Activated gamma-delta T cell treated with Interleukin-2 at 50 U/mL for 16 hours (primary cell): ENCODE measurements at places on chromosomes 3 and 15.

DNA sequence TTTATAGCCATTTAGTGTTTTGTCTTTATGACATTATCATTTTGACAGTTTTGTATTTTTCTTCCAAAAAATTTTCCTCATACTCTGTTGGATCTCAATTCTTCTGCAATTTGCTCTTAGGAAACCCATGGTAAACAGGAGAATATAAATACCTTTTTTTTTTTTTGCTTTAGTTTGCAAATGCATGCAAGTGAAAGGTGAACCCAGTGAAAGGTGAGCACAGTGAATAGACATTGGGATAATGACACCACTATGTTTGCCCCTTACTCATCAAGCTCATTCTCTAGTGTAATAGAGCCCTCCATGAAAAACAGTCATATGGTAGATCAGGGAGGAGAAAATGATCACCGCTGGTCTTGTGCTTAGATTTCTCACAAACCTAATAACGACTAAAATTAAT is 59.0 kb upstream of the TRPC1 start:
- no peak for DNase-seq

GRCh38 chr15:64092075-64092820 is 1.4 kb downstream of the CIAO2A start:
- no peak for DNase-seq

DNA sequence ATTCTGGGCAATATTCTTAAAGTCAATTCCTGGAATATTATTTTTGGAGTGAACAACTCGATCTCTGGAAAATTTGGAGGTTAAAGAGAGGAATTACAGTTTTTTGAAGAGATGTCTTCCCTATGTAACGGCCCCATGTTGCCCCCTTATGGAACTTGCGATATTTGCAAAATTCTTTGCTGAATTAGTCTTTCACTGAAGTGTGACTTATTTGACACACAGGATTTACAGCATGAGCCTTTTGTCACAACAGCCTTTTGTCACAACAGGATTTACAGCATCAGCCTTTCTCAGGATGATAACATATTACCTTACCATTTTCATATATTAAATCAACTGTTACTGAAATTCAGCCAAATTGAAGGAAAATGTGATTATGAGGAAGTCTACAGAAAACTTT is 37.8 kb upstream of the SPTSSB start:
- peak; percentile 45 for DNase-seq

- DNase-seq, result no peak
These were observed 1.9 kb downstream of the CISH start for GRCh38 chr3:50609763-50610085.

DNA sequence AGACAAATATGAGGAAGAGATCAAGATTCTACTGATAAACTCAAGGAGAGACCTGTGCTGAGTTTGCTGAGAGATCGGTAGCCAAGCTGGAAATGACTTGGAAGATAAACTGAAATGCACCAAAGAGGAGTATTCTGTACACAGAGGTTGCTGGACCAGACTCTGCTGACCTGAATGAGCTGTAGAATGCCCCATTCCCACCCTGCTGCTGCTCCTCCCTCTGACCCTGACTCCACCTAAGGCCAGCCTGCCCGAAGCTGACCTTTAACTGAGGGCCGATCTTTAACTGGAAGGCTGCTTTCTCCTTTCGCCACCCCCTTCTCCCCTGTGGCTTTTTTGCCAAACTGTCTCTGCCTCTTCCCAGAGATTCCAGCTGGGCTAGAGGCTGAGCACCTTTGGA is 34.6 kb downstream of the CDIN1 start:
- no peak for DNase-seq

GRCh38 chr3:197381371-197381770 is 83.0 kb upstream of the DLG1 start:
- DNase-seq, result no peak

DNA sequence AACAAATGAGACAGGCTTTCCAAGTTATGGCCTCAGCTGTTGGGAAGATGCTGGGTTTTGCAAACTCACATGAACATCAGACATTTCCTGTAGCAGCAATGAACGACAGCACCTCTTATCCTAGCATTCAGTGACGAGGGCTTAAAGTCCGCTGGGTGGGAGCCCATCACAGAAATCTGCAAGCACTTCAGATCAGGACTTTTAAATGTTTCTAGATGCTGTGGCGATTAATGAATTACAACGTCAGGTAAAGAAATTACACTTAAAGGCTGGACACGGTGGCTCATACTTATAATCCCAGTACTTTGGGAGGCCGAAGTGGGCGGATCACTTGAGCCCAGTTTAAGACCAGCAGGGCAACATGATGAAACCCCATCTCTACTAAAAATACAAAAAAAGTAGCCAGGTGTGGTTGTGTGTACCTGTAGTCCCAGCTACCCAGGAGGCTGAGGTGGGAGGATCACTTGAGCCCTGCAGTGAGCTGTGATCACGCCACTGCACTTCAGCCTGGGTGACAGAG is 3.9 kb downstream of the AEN start:
- no peak for DNase-seq

- DNase-seq, result no peak
These were observed 141.7 kb upstream of the MBNL1 start for GRCh38 chr3:152127058-152127457.

DNA sequence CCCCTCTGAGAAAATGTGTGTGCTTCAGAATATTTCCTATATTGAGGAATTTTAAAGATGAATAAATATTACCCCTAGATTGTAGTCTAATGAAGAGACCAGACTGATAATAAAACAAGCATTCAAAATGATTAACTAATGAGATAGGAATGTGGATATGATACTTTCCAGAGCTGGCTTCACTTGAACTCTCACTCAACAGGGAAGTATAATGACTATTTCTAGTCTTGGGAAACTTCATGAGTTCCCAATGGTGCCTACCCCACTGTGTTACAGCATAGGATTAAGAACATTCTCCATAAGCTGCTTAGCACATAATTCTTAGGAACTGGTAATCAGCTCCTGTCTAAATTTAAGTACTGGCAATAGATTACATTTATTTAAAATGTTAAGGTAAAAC is 261.5 kb upstream of the ZNF385D start:
- DNase-seq, result no peak

GRCh38 chr3:95319921-95320494 is 1257.1 kb downstream of the NSUN3 start:
- no peak for DNase-seq

DNA sequence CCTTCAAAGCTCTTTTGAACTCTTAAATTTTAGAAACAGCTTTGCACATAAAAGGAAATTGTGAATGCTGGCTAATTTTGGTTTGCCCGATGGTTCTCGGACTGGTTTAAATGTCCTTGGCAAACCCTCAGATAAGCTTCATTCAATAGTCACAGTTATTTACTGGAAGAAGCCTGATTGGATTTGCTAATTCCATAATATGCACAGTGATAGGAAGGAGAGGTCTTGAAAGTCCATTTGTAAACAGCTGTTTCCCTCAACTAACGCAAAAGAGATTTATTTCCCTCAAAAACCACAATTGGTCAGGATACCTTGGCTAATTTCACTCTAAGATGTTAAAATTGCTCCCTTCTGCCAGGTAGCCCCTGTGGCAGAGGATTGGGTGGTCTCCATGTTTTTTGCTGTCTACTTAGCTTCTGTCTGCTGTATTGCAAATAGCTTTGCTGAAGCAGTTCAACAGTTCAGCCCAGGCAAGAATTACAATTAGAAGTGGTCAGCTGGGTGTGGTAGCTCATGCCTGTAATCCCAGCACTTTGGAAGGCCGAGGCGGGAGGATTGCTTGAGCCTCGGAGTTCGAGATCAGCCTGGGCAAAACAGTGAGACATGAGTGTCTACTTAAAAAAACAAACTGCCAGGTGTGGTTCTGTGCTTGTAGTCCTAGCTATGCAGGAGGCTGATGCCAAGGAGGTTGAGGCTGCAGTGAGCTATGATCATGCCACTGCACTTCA is 30.6 kb upstream of the PROK2 start:
- no peak for DNase-seq

GRCh38 chr15:100114100-100114499 is 227.7 kb downstream of the ADAMTS17 start:
- no peak for DNase-seq

GRCh38 chr15:90637693-90638092 is 79.5 kb upstream of the BLM start:
- no peak for DNase-seq
